Thoracic aorta (tissue), 2 donors: ENCODE measurements at places on chromosomes 7 and 10. TPM values are rescaled to one million over a fixed set of nuclear protein-coding genes. Genes with fewer than 3 reads are reported as not detected.

DNA sequence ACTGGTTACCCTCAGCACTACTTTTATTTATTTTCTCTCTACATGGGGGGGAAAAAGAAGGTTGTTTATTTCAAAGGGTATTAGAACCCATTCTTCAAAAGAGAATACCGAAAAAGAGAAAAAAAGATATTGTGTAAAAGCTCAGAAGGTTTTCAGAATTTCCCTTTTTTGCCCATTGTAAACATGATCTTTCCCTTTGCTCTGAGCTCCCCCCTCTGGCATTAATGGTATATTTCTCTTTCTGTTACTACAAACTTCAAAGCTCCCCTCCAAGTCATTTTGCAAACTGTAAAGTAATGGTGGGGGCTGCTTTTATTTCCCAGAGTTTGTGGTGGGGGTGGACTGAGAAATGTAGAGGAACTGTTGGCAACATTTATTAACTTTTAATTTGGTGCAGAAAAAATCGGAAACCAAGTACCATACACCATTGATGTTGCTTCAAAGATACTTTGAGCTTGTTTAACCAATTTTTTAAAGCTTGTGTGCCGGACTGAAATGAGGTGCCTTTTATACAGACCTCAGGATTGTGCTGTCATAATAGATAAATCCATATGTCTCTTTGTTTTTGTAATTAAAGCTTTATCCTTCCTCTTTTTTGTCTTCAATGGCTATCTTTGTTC, 181.5 kb downstream of the EXOC4 start:
- no peak for DNase-seq

Gene ALKBH4
- total RNA-seq: 29.6 TPM

- DNase-seq: no peak
Measured at GRCh38 chr7:108724251-108725100, 154.8 kb downstream of the DNAJB9 start.

Gene PARD3
- total RNA-seq: 34.5 TPM

Gene GJD4
- not detected for total RNA-seq

DNA sequence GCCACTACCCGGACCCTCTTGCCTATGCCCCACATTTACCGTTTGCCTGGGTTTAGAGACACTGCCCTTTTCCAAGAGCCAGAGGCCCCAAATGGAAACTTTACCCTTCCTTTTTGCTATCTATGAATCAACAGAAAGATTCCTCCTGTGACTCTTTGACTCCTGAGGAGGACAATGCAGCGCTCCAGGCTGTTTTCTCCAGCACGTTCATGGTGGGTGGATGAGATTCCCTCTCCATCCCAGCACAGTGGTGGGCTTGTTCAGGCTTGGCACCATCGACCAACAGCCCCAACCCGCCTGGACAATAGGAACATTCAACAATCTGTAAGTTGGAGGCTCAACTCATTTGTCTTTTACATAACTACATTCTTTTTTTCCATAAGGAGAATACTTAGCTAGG, 55.9 kb downstream of the DLD start:
- DNase-seq: no peak

GRCh38 chr7:156176039-156176438, 363.8 kb upstream of the SHH start:
- DNase-seq: no peak

DNA sequence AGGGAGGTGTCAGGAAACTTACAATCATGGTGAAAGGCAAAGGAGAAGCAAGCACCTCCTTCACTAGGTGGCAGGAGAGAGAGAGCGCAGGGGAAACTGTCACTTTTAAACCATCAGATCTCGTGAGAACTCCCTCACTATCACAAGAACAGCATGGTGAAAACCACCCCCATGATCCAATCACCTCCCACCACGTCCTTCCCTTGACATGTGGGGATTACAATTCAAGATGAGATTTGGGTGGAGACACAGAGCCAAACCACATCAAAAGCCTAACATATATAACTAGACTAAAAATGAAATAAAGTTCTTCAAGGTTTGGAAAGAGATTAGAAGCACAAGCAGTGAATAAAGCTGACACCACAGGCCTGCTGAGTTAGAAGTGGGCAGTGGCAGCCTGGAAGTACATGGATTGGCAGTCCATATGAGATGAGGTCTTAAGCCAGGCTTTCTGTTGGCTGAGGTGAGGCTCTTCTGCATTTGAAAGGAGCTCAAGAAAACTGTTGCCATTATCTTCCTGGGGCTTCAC, 96.4 kb upstream of the MDFIC start:
- no peak for DNase-seq

Gene SFRP4
- total RNA-seq: 53.3 TPM

Gene DYNC1I1
- total RNA-seq: 24.6 TPM

Gene CNTNAP2
- total RNA-seq: not detected

DNA sequence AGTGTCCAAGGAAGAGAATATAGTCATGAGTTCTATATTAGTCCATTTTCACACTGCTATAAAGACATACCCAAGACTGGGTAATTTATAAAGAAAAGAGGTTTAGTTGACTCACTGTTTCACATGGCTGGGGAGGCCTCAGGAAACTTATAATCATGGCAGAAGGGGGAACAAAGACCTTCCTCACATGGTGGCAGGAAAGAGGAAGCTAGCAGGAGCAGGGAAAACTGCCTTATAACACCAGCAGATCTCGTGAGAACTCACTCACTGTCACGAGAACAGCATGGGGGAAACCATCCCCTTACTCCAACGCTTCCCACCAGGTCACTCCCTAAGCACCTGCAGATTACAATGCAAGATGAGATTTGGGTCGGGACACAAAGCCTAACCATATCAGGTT, 139.0 kb upstream of the ZNF438 start:
- DNase-seq: no peak

- no peak for DNase-seq
Measured at GRCh38 chr10:129964611-129965424, 744 bp upstream of the EBF3 start.

DNA sequence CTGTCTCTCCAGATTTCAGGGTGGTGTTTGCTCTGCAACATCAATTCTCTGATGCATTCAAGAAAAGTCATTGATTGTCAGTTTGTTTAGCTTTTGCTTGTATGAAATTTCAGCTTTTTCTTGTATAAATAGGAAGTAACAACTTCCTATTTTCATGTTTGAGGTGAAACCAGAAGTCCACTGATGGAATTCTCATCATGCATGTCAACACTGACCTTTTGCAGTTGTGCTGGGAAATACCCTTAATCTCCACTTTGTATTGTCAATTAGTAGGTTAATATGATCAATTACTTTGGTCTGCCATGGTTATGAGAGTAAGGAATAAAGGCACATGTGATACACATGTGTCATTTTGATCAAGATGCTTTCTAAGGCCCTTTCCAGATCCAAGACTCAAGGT, 208.8 kb upstream of the HPS1 start:
- DNase-seq: no peak

DNA sequence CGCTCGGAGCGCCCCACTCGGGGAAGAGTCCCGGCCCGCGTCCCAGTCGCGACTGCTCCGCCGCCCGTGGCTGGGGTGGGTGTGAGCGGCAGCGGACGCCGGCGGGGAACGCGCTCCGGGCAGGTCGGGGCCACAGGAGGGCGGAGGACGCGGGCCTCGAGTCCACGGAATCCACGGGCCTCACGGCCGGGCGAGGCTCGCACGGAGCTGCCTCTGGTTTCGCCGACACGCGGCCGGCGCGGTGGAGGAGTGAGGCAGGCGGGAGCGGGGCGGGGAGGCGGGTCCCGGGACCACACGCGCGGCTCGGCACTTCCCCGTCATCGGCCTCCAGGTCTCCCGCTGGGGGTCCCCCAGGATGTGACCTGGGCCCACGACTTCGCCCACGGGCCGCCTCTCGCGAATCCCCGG, 533 bp upstream of the NKX6-2 start:
- no peak for DNase-seq

DNA sequence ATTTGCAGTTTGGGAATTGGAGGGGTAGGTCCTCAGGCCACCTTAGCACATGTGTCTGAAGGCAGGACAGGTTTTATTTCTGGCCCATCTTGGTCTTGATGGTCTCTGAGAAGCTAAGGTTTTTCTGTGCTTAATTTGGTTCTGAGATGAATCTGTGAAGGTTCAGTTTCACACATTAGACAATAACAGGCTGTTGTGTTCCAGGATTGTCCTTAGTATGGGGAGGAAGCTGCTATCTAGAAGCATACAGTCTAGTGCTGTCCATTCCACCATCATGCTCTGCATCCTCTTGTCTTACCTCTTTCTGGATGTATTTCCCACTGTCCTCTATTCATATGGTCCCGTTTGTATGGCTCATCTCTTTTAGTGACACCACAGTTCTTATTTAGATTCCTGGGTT, 7.1 kb downstream of the UBE2D1 start:
- DNase-seq: no peak

- DNase-seq: no peak
Measured at GRCh38 chr10:23363793-23364135, 19.2 kb upstream of the C10orf67 start.

GRCh38 chr10:109969760-109970346, 37.9 kb upstream of the ADD3 start:
- no peak for DNase-seq

Gene C10orf90
- not detected for total RNA-seq

Gene COBL
- total RNA-seq: 1.4 TPM

- no peak for DNase-seq
Measured at GRCh38 chr7:129789000-129789399, 163.8 kb downstream of the UBE2H start.

- DNase-seq: no peak
Measured at GRCh38 chr7:150866932-150867564, 14.7 kb downstream of the AOC1 start.

Gene ARMC10
- total RNA-seq: 49.4 TPM

Gene UBN2
- total RNA-seq: 18.8 TPM

GRCh38 chr10:71600849-71601248, 118.7 kb downstream of the C10orf105 start:
- no peak for DNase-seq

Gene ASAH2
- total RNA-seq: 14.0 TPM

GRCh38 chr10:128958834-128959690, 508.0 kb upstream of the MGMT start:
- DNase-seq: no peak

GRCh38 chr10:49325916-49326783, 27.2 kb downstream of the C10orf71 start:
- DNase-seq: no peak

DNA sequence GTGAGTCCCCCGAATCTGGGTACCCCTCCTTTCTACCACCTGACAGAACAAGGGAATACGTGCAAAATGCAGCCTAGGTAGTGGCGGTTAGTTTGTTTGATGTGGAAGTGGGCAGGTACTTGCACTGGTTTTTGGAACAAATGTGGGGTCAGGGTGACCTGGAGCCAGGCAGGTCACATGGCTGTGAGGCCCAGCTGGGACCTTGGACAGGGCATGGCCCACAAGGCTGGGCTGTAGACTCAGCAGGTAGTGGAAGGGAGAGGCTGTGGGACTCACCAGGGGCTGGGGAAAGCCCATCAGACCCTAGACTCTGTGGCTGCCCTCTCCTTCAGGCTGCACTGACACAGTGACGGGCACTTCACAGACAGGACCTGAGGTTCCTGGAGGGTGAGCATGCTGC, 159.9 kb upstream of the ADCY1 start:
- DNase-seq: no peak

GRCh38 chr10:122939856-122940543, 14.0 kb downstream of the C10orf88 start:
- no peak for DNase-seq

Gene RPP38
- 13.1 TPM for total RNA-seq

- DNase-seq: no peak
Measured at GRCh38 chr10:120514035-120514620, 57.1 kb downstream of the PLPP4 start.

GRCh38 chr10:45040921-45041542, 40.3 kb downstream of the ZNF22 start:
- DNase-seq: no peak

Gene LIPF
- not detected for total RNA-seq

DNA sequence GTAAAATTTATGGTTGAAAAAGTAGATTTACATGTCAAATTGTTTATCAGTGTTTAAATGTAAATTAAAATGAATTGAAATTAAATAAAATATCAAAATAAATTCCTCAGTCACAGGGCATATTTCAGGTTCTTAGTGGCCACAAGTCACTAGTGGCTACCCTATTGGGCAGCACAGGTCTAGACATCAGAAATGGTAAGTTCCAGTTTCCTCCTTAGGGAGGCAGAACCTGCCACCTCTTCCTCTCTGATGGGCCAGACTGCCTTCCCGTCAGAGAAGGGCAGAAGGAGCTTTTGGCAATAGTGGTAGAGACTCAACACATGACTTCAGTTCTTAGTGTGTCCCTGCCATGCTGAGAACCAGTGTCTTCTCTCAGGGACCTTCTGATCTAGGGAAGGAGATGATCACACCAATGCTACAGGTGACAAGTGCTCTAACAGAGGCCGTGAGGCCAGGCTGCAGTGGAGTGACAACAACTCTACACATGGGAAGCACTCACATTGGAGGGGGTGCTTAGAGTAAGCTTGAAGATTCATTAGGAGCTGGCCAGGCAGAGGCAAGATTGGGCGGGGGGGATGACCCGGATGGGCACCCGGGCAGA, 14.4 kb upstream of the PCBD1 start:
- no peak for DNase-seq

Gene RSPH10B2
- not detected for total RNA-seq

- DNase-seq: no peak
Measured at GRCh38 chr10:20935931-20936330, 38.8 kb upstream of the NEBL start.
